Caki2 (cell line): ENCODE measurements at places on chromosomes 2 and 18. TPM values are rescaled to one million over a fixed set of nuclear protein-coding genes. Genes with fewer than 3 reads are reported as not detected.

GRCh38 chr2:198045227-198045626 lies 240.8 kb downstream of the PLCL1 start:
- DNase-seq: no peak

Gene DNPEP
- 76.8 and 84.9 TPM in 2 replicates for total RNA-seq

Gene NYAP2
- total RNA-seq: not detected in 2 replicates

Gene NAT8
- not detected in 2 replicates for total RNA-seq

Gene TEKT4
- not detected in 2 replicates for total RNA-seq

Gene GPR75
- not detected in 2 replicates for total RNA-seq

Gene UGT1A3
- 0.78 TPM in 1 of 2 replicates, not detected in the other for total RNA-seq

Gene DSG4
- not detected in 2 replicates for total RNA-seq

Gene ZC3H15
- total RNA-seq: 48.2 and 64.6 TPM in 2 replicates
